ENCODE measurements at places on chromosomes 6 and 20. TPM values are rescaled to one million over a fixed set of nuclear protein-coding genes. Genes with fewer than 3 reads are reported as not detected.

PSORS1C1 gene
- polyA plus RNA-seq, result 0.33 TPM

SLC17A9 gene
- 8.1 TPM for polyA plus RNA-seq

CCM2L gene
- 2.9 TPM for polyA plus RNA-seq

CAGE1 gene
- polyA plus RNA-seq, result 0.03 TPM

HLA-DQA2 gene
- 1.8 TPM for polyA plus RNA-seq

RPL10A gene
- 2,412 TPM for polyA plus RNA-seq

GTPBP2 gene
- polyA plus RNA-seq, result 51.2 TPM

LTA gene
- polyA plus RNA-seq, result 0.96 TPM

ITCH gene
- polyA plus RNA-seq, result 33.3 TPM

GNMT gene
- polyA plus RNA-seq, result 0.54 TPM

MCCD1 gene
- polyA plus RNA-seq, result not detected

IRF4 gene
- 0.21 TPM for polyA plus RNA-seq

DLL1 gene
- polyA plus RNA-seq, result 39.3 TPM

LY6G6D gene
- 0.19 TPM for polyA plus RNA-seq
